ENCODE measurements at places on chromosomes 7 and 10. TPM values are rescaled to one million over a fixed set of nuclear protein-coding genes. Genes with fewer than 3 reads are reported as not detected.

- no peaks in the 10 kb centered on the region for H3K36me3 ChIP-seq
- H3K4me3 ChIP-seq, result no peak overlapping the region
- no peak for DNase-seq
- no peaks in the 10 kb centered on the region for H3K4me1 ChIP-seq
- no peaks in the 10 kb centered on the region for H3K27me3 ChIP-seq
- no peak overlapping the region for H3K27ac ChIP-seq
These were observed 64.9 kb upstream of the ASAH2 start for GRCh38 chr10:50316174-50316573.

GRCh38 chr10:1050554-1050953 is 1.6 kb upstream of the IDI1 start:
- no peaks in the 10 kb centered on the region for H3K27me3 ChIP-seq
- no peaks in the 10 kb centered on the region for H3K36me3 ChIP-seq
- no peak overlapping the region for H3K4me3 ChIP-seq

DNA sequence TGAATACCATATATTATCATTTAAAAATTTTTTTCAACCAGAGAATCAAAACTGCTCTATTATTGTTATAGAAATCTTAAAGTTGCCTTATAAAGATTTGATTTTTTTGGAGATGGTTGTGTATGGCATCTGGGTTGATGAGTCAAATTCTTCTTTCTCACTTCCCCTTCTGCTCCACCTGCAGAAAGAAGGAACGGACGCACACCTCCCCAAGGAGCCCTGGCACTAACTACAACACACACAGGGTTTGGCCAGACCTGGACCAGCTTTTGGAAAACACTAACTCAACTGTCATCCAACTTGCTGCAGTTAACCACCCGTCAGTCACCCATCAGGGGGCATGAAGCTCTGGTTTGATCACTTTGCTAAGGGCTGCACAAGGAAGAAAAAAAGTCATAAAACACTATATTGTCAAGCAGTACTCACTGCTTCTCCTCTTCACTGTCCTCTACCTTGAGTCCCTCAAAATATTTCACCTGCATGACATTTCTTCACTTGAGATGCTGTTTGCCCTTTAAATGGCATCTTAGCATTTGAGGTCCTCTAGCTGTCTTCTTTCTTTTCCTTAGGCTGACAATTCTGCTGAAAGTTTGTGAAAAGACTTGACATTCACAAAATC is 266.7 kb upstream of the PHF14 start:
- no peak overlapping the region for H3K4me3 ChIP-seq
- H3K36me3 ChIP-seq, result no peaks in the 10 kb centered on the region
- H3K27ac ChIP-seq, result no peak overlapping the region
- H3K4me1 ChIP-seq, result no peaks in the 10 kb centered on the region
- H3K27me3 ChIP-seq, result no peaks in the 10 kb centered on the region
- no peak for DNase-seq

DNA sequence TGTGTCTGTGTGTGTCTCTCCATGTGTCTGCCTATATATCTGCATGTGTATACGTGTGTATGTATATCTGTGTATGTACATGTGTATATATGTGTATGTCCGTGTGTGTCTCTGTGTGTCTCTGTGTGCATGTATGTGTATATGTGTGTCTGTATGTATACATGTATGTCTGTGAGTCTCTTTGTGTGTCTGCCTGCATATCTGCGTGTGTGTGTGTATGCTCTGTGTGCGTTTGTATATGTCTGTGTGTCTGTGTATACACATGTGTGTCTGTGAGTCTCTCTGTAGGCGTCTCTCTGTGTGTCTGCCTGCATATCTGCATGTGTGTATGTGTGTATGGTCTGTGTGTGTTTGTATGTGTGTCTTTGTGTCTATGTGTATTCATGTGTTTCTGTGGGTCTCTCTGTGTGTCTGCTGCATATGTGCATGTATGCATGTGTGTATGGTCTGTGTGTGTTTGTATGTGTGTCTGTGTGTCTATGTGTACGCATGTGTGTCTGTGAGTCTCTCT is 23.7 kb upstream of the KLF6 start:
- H3K27me3 ChIP-seq, result no peaks in the 10 kb centered on the region
- H3K4me1 ChIP-seq, result peaks cover 74% of the 10 kb centered on the region
- no peak overlapping the region for H3K4me3 ChIP-seq

DNA sequence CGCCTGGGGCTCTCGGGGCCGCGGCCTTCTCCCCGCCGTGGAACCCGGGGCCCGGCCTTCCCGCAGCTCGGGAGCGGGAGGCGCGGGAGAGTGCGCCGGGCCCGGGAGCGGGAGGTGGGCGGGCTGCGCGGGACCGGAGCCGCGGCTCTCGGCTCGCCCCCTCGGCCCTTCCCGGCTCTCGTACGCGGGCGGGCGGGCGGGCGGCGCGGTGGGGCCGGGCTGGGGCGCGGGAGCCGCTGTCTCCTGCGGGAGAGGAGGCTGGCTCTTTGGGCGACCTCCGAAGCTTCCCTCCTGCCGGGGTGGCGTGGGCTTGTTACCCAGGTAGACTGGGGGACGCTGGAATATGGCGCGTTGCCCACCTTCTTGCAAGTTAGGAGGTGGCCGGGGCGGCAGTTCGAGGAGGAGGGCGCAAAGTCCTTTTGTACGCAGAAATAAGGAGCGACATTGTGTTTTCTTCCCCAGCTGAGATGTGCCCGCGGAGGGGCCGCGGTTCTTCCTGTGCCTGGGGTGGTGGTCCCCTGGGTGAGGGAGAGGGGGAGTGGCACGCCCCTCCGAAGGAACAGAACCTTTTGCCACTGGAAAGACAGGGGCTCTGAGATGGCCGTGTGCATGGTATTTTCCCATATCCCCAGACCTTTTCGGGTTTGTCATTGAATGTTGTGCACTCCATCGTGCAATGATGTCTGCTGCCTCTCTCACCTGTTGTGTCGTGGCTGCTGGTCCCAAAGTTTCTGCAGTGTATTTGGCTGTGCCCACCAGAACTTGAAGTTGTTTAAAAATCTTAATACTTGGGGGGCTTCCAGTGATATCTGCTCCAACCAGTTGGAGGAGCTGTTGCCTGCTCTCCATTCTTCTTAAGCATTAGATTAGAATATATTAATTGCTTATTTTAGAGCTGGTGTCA is 844 bp downstream of the NRF1 start:
- H3K27me3 ChIP-seq, result no peaks in the 10 kb centered on the region
- peak; percentile 49 for DNase-seq
- no peaks in the 10 kb centered on the region for H3K36me3 ChIP-seq
- H3K4me1 ChIP-seq, result peaks cover 61% of the 10 kb centered on the region
- peak overlapping the region; percentile 98 for H3K27ac ChIP-seq

The CHAT gene
- total RNA-seq, result 3.8 TPM

- H3K36me3 ChIP-seq, result no peaks in the 10 kb centered on the region
- no peaks in the 10 kb centered on the region for H3K27me3 ChIP-seq
These were observed 128.7 kb downstream of the ETV1 start for GRCh38 chr7:13860734-13861133.
